Stimulated activated CD8-positive, alpha-beta memory T cell treated with anti-CD3 and anti-CD28 coated beads, Interleukin-12 subunit alpha, Interleukin-12 subunit beta, amount 100 ng/mL, for 4 hours (primary cell): ENCODE measurements at places on chromosomes 7 and 10.
A peak's percentile ranks its signal among the peaks of the same experiment; 100 is the strongest.

DNA sequence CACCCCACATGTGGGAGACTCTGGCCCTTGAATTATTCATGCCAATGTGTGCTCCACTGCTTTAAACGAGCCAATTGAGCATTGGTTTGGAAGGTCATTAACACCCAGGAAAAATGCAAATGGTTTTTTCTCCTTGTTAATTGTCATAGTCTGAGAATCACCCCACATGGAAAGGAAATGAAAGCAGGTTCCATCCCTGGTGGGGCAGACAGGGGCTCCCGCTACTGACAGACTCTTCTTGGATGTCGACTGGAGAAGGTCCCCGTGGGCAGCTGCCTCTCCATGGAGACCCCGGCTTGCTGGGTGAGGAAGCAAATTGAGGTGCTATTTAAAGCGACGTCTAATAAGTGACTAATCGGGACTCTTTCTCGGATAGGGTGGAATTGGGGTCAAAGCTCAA, 32.0 kb upstream of the EN2 start:
- no peak for DNase-seq

GRCh38 chr7:151110941-151111645, 24.8 kb downstream of the AGAP3 start:
- DNase-seq, result peak; percentile 48

GRCh38 chr7:138237995-138238394, 161.7 kb downstream of the AKR1D1 start:
- DNase-seq, result no peak

GRCh38 chr10:18000601-18001000, 48.9 kb downstream of the SLC39A12 start:
- no peak for DNase-seq

DNA sequence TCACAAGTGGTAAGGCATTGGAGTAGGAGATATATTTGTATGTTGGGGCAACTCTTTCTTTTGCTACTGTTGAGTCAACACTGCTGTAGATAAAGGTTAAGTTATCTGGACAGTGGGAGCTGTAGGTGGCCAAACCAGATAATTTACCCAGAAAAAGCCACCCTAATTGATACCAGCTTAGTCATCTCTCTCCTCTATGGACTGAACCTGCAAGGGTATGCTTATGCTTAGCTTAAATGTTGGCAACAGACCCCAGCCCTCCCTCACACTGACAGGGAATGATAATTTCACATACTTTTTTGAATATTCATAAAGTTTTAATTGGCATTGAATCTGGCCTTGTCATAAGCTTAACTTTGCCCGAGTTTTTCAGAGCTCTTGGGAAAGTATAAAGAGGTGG, 66.3 kb downstream of the CREB5 start:
- DNase-seq, result no peak

DNA sequence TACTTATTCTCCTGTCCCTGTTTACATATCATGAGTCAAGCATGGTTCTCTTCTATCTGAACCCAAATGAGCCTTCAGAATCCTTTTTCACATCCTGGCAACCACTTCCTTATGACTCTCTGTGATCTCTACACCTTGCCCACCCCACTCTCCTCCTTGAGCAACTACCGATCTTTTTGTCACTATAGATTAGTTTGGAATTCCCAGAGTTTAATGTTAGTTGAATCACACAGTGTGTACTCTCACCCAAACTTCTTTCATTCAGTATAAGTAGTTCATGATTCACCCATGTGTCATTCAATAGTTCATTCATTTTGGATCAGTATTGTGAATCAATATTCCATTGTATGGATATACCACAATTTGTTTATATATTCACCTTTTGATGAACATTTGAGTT, 55.3 kb downstream of the TFAM start:
- DNase-seq, result no peak

DNA sequence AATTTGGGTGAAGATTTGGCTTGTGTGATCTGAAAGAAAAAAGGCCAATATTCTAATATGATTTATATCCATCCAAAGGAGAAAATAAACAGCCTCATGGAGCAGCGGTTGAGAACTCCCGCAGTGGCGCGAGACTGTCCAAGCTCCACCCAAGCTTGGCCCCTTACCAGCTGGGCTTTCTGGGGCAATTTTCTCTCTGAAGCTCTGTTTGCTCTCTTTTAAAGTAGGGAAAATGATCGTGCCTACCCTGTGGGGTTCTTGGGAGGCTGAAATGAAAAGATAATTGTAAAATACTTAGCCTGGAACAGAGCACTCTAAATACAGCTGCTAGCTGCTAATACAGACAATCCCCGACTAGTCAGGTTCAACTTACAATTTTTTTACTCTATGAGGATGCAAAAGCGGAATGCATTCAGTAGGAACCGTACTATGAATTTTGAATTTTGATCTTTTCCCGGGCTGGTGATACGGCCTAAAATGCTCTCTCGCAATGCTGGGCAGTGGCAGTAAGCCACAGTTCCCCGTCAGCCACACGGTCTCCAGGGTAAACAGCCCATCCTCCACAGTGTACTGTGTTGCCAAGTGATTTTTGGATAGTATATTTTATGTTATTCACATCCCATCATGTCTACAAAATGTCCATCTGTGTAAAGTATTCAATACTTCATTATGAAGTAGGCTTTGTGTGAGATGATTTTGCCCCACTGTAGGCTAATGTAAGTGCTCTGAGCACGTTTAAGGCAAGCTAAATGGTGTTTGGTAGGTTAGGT, 137.7 kb downstream of the CHN2 start:
- no peak for DNase-seq

DNA sequence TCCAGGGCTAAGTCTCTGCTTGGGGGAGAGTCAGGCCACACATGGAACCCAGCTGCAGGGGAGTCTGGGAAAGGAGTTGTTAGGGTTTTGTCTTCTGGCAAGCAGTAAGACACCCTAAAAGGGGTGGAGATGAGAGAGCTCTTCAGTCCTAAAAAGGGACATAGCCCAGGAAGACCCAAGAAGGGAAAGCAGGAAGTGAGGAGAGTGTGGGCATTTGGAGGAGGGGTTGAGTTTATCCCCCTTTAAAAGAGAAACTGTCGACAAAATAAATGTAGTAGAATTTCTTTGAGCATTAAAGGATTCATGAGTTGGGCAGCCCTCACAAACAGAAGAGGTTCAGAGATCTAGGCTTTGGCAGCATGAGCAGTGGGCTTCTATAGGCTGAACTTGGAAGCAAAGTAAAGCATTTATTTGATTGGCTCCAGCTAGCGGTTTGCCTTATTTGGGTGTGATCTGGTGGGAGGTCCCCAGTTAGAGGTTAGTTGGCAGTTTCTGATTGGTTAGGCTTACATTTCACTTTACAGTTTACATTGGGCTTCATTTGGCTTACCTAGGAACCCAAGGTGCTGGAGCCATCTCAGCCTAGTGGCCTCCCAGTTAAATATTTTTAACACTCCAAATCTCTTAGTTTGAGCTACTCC, 246.7 kb downstream of the CAMK1D start:
- DNase-seq, result no peak

DNA sequence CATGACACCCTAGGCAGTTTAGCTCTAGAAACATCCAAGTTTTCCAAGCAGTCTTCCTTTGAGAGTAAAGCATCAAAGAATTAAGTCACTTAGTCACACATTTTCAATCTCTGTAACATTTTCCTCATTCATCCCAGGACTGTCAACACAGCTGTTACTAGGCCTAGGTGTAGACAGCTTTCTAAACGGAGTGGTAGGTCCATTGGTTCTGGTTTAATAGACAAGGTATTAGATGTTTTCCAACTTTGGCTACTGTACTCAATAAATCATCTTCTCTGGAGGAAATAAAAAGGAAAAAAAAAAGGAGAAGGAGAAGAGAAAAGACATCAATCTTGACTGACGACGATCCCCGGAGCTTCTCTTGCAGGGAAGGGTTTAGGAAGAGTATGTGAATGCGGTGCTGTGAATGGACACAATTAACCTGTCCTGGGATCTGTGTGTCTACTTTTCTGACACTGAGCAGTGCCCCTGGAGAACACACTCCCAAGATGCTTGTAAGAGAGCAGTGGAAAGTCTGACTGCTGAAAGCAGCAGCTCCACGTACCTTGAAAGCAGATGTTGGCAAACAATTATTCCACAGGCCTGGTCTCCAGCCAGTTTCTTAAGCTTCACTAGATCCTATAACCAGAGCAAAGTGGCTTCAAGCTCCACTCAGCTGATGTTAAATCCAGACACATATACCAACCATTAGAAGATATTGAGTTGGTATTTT, 59.1 kb downstream of the CXCL12 start:
- no peak for DNase-seq

GRCh38 chr10:120586471-120586872, 129.4 kb downstream of the PLPP4 start:
- no peak for DNase-seq

GRCh38 chr7:139131-139530, 53.2 kb upstream of the FAM20C start:
- DNase-seq, result no peak

DNA sequence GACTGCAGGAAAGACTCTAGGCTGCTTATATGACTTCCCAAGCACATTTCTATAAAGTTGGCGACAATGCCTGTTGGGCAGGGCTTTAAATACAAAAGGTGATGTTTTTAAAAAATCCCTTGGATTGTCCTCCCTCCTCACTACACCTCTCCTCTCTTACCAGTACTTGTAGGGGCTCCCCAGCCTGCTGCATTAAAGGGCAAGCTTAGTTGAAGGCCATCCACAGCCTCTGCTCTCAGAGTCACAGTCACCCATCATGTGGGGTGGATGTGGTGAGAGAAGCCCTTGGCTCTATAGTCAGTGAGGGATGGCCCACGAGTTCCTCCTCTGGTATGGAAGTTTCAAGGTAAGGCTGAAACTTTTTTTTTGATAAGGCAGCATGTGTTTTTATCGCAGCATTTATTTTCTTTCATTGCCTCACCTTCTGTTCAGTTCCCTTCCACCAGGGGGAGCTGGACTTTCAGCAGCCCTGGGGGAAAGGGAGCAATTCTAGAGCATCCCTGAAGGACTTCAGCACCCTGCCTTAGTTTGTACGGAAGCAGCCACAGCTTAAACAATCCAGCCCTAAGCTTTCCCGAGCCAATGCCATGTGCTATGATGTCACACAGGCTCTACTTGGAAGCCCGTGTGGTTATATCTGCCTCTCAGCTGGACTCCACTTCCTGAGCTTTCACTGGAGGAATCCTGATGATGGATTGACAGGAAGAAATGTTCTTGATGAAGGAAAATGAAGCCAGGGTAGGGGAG, 131.9 kb downstream of the CALCR start:
- DNase-seq, result no peak

GRCh38 chr7:98995523-98996149, 117.3 kb downstream of the TRRAP start:
- no peak for DNase-seq

DNA sequence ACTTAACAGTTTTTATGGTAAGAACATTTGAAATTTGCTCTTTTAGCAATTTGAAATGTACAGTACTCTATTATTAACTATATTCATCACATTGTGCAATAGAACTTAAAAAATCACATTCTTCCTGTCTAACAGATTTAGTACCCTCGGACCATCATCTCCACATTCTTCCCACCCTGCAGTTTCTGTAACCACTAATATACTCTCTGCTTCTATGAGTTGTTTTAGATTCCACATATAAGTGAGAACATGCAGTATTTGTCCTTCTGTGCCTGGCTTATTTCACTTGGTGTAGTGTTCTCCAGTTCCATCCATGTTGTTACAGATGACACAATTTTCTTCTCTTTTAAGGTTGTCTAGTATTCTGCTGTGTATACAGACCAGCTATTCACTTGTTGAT, 88.9 kb upstream of the SEC61G start:
- no peak for DNase-seq

- DNase-seq, result no peak
Observed at GRCh38 chr10:128305601-128306345, 179.6 kb upstream of the MKI67 start.

DNA sequence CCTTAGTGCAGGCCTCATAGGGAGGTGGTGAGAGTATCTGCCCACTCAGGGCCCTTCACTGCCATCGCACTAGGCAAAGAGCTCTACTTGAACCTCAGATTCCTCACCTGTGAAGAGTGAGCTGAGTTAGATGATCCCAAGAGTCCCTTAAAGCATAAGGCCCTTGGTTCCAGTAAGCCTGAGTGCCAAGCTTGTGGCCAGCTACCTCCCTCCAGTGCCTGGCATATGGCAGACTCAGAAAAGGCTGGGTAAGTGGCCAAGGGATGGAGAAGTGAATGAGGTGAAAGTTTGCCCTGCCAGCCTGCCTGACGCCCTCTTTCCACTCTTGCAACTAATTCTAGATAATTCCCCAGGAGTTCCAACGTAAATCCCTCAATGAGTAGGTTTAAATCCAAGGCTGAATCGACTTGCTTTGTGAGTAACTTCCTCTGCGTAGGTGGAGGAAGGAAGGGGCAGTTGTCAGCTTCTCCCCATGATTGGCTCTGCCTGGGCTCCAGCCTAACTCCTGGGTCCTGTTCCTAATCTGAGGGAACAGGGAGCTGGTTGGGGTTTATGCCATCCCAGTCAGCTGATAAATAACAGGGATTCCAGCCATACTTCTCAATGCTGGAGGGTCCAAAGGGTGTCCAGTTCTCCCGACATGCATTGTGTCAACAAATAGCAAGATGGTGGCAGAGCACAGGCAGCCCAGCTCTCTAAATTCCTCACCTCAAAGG, 14.2 kb downstream of the DUSP5 start:
- DNase-seq, result no peak

GRCh38 chr7:138355254-138355653, 104.8 kb upstream of the TRIM24 start:
- DNase-seq, result no peak

DNA sequence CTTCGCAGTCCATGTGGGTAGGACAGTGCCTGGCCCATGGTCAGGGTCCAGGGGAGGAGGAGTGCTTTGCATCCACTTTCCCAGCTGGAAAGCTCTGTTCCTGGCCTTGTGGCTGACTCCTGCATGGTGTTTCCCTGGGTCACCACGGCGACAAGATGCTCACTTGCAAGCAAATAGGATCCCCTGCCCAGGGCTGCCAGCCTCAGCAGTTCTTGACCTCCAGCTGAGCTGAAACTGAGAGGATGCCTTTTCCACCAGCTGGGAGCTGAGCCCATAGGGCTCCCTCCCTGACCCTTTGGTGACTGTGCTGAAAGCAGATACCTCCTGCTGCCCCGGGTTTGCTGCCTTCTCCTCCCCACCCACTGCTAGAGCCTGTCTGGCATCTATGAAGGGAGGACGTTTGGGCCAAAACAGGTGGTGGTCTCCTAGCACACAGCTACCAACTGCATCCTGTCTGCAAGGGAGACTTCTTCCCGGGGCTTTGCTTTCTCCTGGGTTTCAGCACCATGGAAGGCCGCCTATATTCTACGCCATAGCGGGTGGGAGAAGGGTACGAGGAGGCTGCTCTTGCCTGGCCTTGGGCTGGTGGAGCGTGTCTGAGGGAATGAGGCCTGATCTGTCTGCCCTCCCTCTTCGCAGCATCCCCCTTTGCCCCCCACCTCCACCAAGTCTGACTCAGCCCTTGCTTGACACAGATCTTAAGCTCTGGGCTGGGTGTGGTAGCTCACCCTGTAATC, 34.4 kb downstream of the UBTD1 start:
- no peak for DNase-seq

GRCh38 chr10:107425931-107426553, 261.5 kb upstream of the SORCS1 start:
- no peak for DNase-seq

DNA sequence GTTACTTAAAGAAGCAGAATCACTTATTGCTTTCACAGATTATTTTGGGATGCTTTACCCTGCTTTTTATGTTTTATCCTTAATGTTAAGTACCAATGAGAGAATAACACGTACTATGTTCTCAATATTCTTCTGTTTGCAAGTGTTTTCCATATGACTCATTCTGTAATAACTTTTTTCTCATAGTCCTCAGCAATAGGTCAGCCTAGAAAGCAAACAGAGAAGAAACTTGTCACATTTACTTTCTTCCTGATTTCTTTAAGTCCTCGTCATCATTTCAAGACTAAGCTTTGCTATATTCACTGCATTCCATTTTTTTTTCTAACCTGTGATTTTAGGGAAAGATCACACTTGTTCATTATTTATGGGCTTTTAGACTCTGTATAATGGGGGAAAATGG, 6.8 kb upstream of the AGR2 start:
- DNase-seq, result no peak
